Right renal cortex interstitium (tissue), 3 donors: ENCODE measurements at places on chromosomes 2 and 18.
A peak's percentile ranks its signal among the peaks of the same experiment; 100 is the strongest.

- DNase-seq: no peak
Observed at GRCh38 chr2:209640358-209640757, 131.3 kb upstream of the UNC80 start.

- no peak for DNase-seq
Observed at GRCh38 chr18:63292831-63293683, 26.5 kb downstream of the BCL2 start.

DNA sequence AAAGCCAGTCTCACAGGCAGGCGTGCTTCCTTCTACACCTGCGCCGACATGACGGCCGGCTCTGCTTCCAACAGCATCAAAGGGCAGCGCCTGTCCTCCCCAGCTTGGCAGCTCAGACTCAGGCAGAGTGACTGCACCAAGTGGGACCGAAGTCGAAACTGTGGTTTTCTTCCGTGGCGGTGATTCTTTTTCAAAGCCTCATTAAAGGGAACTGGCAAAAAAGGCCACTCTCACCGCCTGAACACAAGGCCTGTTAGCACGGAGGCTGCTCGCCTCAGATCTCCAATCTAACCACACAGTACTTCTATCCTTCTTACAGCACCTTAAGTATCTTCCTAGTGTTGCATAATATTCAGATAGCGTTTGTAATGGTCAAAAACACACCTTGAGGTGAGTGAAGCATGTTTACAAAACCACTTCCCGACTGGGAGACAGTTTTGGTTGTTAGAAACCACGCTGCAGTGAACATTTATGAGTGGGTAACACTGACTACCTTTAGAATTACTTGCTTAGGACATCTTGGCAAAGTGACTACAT, 236.4 kb downstream of the HDAC4 start:
- no peak for DNase-seq

GRCh38 chr2:205535001-205535400, 147.3 kb upstream of the NRP2 start:
- no peak for DNase-seq

DNA sequence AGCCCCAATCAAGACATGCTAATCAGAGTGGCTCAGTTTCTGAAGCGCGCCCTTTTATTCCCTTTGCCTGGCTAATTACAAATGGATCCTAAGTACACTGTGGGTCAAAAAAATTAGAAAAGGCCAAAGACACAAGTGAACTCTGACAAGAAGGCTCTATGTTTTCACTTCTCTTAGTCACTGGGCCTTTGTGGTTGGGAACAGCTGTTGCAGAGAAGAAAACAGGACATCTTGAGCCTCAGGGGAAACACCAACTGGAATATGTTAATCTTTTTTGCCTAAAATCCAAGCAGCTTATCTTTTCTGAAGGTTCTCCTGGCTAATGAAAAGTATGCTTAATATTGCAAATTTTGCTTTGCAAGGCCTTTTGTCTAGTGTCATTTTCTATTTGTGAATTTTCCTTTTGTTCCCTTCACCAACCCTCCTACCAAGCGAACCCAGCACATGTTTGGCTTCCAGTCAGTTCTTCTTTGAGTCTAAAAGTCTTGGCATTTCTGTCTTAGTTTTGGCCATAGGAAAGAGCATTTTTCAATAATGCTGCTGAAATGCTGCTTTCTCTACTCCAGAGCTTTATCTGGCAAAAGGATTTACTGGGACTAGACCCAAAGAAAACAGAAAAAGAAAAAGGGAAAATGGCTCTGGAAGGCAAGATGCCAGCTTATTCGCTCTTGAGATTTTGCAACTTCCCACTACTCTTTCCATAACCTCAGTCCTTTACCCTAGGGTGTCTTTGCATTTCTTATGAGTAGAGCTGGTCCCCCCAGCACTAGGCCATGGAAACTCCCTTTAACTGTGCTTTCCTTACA, 440.2 kb upstream of the ST6GAL2 start:
- no peak for DNase-seq

DNA sequence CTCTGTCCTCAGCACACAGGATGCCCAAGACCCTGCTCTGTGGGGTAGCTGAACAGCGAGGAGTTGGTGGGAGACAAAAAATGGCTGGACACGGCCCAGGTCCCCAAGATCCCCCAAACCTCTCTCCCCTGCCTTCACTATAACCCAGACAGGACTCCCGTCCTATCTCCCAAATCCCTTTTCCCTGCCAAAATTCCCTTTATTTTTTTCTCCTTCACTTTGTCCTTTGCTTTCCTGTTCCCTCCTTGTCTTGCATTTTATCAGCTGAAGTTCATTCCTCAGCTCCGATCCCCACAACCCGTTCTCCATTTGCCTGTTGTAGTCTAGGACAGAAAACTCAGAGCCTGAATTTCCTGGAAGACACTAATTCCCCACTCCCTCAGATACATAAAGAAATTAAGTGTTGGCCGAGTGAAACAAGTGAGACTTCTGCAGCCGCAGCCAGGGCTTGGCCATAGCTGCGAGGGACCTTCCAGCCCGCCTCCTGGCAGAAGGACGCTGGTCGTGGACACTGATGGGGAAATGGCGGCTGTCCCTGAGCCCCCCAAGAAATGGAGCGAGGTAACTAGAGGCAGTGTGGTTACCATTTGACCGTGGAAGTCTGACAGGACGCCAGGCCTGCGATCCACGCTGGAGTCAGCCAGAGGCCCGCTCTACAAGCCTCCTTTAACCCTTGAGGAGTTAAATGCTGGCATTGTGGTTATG, 173.6 kb downstream of the BCL2 start:
- no peak for DNase-seq

GRCh38 chr2:154720651-154721050, 22.2 kb downstream of the KCNJ3 start:
- no peak for DNase-seq

DNA sequence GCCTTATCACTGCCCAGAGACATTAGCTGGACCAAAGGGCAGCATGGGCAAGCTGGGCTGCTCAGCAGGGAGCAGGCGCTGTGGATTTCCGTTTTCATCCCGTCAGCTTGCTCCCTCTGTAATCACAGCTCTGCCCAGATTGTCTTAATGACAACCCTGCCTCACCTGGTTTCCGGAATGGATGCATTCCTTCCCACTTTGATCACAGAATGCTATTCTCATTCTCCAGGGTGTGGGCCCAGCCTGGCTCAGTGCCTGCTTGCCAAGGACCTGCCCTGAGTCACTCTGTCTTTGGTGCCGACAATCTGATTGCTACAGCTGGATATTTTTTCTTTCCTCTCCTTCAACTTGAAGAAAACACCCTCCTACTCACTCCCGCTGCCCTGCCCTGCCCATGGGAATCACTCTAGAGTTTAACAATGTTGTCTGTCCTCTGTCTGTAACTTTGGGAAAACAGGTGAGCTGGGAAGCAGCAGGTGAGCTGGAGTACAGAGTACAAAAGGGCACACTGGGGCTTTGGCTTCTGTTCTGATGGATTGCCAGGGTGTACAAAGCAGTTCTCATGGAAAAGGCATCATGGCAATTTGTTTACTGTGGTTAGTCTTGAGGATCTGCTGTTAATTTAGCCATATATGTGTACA, 27.2 kb upstream of the FAM136A start:
- no peak for DNase-seq

GRCh38 chr2:134479696-134480330, 225.9 kb downstream of the MGAT5 start:
- no peak for DNase-seq

- no peak for DNase-seq
Observed at GRCh38 chr2:190603374-190603773, 45.5 kb upstream of the NAB1 start.

DNA sequence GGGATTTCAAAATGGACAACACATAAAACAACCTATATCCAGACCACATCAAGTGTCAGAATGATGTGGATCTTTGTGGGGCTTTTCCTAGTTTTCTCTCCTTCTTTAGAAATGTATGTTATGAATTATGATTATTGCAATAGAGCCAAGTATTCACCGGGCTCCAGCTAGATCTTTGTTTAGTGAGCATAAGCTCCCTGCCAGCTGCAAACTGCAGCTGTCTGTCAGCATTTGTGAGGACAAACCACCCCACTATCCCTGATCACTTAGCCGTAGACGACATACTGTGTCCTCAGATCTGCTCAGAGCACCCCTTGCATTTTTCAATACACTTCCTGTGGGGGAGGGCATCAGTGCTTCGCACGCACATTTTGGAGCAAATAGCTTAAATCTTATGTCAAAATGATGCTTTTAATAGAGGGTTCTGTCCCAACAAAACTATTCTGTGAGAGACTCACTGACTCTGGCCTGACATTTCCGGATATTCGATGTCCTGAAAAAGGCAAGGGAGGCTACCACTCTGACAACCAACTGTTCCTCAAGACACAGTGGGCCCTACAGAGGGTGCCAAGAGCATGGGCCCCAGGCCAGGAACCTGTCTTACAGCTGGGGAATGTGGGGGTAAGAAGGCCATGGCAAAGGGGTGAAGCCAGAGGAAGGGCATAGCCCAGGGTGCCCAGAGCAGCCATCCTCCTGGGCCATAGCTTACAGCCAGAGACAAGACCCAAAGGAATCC, 346.0 kb downstream of the ARHGAP15 start:
- DNase-seq: no peak

GRCh38 chr18:40222776-40223175, 1732.3 kb upstream of the PIK3C3 start:
- DNase-seq: no peak

GRCh38 chr18:49514577-49514976, 27.5 kb upstream of the C18orf32 start:
- no peak for DNase-seq

DNA sequence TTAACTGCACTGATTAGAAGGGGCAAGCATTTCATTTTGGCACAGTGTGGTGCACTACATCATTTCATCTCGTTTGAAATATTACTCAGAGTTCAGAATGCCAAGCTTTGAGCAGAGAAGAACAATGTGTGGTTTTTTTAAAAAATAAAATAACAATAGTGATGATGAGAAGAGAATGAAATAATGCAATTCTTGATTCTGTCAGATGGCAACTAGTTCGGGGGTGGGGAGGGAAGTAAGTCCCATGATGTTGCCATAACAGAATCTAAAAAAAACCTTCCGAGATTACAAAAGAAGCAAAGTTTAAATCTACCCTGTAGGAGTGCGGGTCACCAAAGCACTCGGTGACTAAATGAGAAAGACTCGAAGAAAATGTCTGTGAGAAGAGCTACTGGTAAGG, 490.4 kb downstream of the NR4A2 start:
- DNase-seq: no peak

GRCh38 chr2:240394549-240394948, 40.9 kb upstream of the GPC1 start:
- DNase-seq: no peak

DNA sequence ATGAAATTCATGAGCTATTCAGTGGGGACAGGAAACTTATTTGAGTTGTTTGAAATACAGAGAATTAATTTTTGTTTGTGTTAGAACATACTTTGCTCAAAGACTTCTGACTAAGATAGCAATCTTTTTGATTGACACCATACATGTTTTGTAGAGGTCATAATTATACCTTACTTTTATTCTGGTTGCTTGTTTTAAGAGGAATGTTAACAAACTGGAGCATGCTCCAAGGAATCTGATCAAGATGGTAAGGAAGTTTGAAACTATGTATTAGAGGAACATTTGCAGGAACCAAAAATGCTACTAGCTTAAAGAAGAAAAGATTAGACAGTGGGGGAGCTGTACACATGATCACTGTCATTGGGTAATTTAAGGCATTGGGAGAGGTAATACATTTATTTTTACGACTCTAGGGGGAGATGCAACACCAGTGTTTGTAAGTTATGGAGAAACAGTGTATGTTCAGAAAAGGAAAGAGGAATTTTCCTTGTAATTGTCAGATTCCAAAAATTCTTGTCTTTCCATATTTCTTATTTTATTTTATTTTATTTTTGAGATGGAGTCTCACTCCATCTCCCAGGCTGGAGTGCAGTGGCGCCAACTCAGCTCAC, 8.0 kb downstream of the AGFG1 start:
- no peak for DNase-seq

GRCh38 chr2:73290049-73290839, 3.1 kb downstream of the EGR4 start:
- DNase-seq: no peak

DNA sequence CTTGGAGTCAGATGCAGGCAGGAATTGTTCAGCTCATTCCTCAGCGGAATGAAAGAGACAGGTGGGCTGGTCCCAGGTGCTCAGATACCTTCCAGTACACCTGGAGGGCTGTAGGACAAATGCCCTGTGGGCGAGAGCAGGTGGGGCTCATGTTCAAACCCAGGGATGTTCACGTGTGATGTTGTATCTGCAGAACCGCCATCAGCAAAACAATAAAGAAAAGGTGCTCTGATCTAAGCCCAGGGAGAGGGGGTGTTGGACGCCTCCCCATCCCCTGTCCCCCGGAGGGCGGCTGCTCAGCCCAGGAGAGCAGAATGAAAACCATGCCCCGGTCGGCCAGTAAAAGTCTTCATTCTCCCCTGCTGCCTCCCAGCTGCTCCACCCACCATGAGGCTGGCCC, 197.4 kb downstream of the HAUS1 start:
- no peak for DNase-seq

- no peak for DNase-seq
Observed at GRCh38 chr2:33014268-33014667, 67.5 kb downstream of the LTBP1 start.

GRCh38 chr2:175203621-175204496, 22.3 kb upstream of the ATP5MC3 start:
- peak; percentile 31 for DNase-seq

DNA sequence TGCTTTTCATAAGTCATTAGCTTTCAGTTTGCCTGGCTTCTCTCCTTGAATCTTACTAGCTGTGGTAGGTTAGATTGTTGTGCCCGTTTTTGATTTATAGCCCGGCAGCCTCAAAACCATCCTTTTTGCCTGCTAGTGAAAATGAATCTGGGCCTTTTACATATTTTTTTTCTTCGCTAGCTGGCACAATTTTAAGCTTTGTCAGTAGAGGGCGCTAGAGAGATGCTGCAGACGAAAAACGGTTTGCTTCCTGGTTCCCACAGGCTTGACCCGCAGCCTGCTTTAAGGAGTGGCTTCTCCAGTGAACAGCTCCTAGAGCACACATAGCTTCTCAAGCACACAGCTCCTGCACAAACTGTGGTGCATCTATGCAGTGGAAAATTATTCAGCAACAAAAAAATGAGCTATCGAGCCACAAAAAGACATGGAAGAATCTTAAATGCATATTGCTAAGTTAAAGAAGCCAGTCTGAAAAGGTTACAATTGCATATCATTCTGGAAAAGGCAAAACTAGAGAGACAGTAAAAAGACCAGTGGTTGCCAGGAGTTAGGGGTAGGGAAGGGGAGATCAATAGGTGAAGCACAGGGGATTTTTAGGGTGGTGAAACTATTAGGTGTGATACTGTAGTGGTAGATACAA, 47.9 kb downstream of the E2F6 start:
- DNase-seq: no peak

- DNase-seq: peak; percentile 48
Observed at GRCh38 chr2:74991977-74992376, 33.5 kb downstream of the POLE4 start.

DNA sequence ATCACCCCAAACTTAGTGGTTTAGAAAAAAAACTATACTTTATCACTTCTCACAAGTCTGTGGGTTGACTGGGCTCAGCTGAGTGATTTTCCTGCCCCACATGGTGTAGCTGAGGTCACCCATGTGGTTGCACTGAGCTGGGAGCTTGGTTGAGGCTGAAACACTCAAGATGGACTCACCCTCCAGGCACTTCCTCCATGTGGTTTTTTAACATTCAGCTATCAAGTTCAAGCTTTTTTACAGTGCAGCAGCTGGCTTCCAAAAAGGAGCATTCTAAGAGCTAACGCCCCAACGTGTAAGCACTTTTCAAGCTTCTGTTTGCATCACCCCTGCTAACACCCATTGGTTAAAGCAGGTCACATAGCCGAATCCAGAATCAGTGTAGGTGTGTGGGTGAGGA, 105.9 kb upstream of the CREB1 start:
- no peak for DNase-seq
